ENCODE measurements at places on chromosomes 11 and 22.
A peak's percentile ranks its signal among the peaks of the same experiment; 100 is the strongest.

DNA sequence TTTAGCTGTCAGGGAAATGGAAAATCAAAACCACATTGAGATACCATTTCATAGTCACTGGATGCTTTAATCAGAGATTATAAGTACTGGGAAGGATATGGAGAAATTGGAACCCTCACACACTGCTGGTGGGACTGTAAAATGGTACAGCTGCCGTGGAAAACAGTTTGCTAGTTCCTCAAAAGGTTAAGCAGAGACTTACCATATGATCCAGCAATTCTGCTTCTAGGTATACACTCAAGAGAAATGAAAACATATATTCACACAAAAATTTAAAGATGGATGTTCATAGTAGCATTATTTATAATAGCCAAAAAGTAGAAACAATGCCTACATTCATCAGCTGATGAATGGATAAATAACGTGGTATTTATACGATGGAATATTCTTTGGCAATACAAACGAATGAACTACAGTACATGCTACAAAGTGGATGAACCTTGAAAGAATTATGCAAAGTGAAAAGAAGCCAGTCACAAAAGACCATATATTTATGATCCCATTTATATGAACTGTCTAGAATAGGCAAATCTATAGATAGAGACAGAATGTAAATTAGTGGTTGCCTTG lies 23.0 kb downstream of the RNF121 start:
- DNase-seq, result no peak

- no peak for DNase-seq
These were observed 55.9 kb downstream of the BMAL1 start for GRCh38 chr11:13333456-13333957.

- peak; percentile 26 for DNase-seq
These were observed 1.6 kb downstream of the NR1H3 start for GRCh38 chr11:47259232-47259977.

GRCh38 chr11:4830346-4830745 lies 9.2 kb downstream of the OR51F2 start:
- DNase-seq, result no peak

GRCh38 chr11:125286486-125286885 lies 121.9 kb downstream of the PKNOX2 start:
- DNase-seq, result no peak

GRCh38 chr11:71210861-71211260 lies 41.5 kb downstream of the SHANK2 start:
- DNase-seq, result no peak

DNA sequence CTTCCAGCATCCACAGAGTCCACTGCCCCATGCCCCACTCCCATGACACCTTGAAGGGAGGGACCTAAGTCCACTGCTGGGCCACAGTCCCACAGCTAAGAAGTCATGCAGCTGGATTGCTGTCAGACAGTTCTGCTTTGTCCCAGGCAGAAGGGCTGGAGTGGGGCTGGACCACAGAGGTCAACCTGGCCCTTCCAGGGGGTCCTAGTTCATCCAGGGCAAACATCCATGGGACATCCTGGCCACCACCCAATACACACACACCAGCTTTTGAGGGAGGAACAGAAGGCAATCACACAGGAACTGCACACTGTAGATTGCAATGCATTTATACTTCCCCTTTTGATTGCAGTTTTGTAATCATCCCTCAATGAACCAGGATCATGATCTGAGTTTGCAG lies 11.3 kb upstream of the APOL4 start:
- DNase-seq, result no peak

DNA sequence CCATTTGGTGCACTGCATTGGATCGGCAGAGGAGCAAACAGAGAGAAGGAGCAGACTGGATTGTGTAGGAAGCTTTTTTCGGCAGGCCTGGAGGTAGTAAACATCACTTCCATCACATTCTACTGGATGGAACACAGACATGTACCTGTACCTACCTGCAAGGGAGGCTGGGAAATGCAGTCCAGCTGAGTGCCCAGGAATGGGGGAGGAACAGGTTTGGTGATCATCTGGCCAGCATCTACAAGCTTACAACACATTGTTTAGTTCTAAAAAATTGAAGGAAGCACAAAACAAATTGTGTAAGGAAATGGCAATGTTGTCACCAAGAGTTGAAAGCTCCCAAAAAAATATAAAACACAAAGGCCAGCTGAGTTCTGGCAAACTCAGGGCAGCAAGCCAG lies 19.1 kb downstream of the SMIM38 start:
- no peak for DNase-seq

GRCh38 chr22:39197578-39197977 lies 45.1 kb upstream of the CBX7 start:
- no peak for DNase-seq

GRCh38 chr11:27718863-27719545 lies 18.7 kb upstream of the BDNF start:
- DNase-seq, result no peak

DNA sequence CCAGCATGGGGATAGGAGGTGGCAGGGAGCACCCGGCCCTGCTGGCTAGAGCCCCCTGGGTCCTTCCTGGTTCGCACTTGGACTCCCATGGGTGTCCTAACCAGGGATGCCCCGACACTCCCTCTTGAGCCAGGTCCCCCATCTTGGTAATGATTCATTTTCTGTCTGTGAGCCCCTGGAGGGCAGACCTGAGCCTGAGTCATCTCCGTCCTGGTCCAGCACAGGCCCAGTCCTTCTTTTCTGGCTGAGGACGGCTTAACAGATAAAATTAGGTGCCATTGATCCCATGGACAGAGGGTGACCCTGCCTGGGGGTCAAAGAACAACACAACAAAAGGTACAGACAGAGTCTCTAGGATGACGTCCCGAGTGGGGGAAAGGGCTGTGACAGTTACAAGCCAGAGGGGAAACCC lies 3.5 kb downstream of the RHOD start:
- DNase-seq, result no peak

DNA sequence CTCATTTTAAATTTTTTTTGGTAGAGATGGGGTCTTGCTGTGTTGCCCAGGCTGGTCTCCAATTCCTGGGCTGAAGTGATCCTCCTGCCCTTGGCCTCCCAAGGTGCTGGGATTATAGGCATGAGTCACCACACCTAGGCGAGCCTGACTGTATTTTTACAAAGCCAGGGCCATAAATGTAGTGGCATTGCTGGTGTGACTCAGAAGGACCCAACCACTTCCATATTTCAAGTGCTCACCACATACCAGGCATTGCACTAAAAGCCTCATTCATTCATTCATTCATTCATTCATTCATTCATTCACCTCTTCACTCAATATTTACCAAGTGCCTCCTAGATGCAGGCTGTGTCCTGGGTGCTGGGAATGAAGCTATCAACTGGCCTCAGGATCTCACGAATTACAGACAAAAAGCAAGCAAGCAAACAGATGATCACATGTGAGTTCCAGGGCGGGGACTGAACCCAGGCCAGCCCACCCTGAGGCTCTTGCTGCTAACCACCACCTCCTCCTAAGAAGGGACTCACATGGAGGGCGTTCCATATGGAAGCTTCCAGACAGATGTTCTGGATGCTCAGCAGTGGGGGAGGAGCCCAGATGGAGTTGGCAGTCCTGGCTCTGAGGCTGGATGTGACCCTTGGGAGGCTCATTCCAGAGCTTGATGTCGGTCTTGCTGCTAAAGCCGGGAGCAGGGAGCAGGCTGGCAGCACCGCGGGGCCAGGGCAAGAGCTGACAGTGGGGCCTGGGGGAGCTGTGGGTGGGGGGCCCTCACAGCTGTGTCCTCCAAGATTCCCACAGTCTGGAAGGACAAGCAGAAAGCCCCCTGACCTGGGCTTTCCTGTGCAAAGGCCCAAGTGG lies 158.8 kb downstream of the CTTN start:
- DNase-seq, result no peak

DNA sequence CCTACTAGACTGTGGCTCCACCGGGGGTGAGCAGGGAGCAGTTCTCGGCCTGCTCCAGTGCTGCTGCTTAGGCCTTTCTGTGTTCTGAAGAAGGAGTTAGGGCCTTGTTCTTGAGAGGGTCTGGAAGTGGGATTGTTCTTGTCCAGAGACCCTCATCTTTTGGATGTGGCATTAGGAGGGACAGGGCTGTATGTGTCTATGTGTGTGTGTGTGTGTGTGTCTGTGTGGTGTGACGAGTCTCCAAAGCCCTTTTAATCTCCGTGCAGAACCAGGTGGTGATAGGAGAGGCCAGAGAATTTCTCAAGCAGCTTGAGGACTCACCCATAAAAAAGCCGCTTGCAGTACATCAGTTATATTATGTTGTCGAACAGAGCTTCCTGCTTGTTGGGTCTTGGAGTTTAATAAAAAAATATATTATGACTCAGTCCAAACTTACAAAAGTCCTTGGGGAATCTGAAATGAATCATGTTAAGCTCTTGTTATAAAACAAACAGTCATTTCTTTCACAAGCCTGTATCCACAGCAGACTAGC lies 196.5 kb downstream of the TENM4 start:
- DNase-seq, result no peak

DNA sequence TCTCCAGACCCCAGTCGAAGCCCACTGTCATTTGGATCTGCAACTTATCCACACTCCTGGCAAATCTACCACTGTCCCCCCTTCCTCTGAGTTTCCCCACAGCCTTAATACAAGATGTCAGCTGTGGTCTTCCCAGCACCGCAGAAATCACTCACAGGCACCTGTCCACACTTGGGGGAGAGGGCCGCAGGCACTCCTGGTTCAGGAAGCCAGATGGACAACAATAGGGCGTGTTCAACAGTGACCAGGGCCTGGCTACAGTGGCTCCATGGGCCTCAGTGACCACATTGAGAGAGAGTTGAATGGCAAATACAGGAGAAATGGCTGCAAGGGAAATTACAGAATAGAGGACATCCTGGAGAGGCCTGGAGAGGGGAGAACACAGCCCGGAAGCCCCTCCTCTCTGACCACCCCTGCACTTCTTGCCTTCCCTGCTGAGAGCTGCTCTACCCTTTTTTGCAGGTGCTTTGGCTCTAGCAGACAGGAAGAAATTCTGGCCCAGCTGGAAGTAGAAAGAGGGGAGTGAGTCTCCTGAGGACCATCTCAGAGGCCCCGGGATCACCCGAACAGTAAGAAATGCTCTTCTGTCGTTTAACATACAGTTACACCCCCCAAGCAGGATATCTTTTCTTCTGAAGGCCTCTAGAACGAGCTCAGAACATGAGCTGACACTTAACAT lies 164.6 kb downstream of the FEZ1 start:
- DNase-seq, result no peak

DNA sequence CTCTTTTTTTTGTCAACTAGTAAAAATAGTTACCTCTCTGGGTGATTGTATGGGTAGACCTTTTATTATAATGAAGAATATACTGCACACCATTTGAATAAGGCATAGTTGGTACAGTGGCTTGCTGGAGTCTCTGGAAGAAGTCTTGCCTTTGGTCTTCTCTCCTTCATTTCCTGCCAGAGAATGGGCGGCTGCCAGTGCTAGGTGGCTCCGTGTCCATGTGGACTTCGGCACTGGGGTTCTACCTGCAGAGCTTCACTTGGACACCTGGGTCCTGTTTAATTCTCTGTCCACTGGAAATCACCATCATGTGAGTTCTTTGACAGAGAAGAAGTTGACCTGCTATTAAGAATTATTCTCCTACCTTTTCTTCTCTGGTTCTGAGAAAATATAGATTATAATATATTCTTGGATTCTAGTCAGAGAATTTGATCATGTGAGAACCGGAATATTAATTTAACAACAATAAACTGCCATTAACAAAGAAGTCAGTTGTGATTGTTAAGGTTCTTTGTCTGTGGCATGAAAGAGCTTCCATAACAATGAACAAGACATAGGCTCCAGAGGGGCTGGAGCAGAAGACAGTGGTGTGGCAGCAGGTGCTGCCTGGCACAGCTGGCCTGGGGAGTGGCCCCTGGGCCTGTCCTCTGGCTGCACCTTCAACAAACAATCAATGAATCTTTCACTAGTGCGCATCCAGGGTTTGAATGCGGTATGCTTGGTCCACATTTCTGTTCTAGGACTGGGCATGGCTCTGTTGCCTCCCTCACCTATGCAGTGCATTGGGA lies 77.5 kb downstream of the PPFIBP2 start:
- DNase-seq, result no peak

GRCh38 chr11:121566279-121567168 lies 113.8 kb upstream of the SORL1-AS1 start:
- no peak for DNase-seq

GRCh38 chr11:116335078-116335477 lies 437.7 kb downstream of the BUD13 start:
- DNase-seq, result no peak

DNA sequence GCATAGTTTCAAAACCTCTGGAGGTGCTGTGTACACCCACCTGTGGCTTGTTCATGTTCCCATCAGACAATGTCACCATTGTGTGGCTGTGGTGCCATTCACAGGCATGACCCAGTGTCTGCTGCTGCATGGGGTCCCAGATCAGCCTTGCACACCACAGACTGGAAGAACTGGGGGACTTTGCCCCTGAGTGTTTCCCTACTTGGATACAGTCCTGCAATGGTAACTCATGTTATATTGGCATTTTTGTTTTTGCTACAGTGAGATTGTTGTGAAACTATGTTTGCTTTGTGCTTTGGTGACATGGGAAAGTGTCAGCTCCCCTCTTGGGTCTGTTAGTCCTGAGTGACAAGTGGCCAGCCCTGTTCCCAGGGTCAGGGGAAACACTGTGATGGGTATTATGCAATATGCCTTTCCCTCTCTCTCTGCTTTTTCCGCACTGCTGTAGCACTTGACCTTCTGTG lies 108.8 kb downstream of the NAV2 start:
- DNase-seq, result no peak

- no peak for DNase-seq
These were observed 63.7 kb upstream of the NNMT start for GRCh38 chr11:114232400-114233059.

DNA sequence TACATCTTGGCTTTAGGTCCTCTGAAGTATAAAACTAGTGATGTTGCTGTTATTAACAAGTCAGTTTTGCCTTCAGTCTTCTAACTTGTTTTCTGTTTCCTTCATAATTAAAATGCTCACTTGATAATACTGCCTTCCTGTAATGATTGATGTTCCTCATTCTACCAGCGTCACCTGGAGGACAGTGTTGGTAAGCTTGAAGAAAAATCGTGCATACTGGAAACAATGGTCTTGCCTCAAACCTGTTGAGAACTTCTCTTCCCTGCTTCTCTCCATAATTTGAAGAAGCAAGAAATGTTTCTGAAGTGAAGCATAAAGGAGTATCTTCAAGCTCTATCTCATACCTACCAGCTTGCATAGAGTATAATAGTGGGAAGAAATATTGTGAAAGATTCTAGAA lies 3.0 kb downstream of the YWHAH start:
- no peak for DNase-seq

DNA sequence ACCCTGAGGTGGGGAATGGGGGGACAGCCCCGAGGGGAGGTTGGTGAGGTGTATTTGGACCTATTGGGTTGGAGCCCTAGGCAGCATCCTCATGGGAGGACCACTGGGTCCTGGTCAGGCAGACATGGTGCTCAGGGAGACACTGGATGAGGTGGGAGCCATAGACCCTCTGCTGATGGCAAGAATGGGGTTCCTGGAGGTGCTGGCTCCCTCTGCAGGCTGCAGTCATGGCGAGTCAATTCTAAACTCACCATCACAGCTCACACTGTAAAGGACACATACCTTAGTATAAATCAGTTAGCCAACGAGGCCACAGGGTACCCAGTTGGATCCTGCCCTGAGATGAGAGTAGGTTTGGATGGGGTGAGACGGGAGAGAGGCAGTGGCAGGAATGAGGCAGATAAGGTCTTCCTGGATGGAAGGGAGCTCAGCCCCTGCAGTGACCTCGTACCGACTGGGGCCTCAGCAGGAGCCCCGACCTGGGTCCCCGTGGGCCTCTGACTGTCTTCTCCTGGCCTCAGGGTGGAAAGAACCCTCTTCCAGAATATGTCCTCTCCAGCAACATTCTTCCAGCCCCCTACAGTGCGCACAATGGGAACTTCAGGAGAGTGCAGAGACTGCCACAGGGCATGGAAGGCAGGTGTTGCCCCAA lies 1.7 kb upstream of the GAB4 start:
- DNase-seq, result no peak
